ENCODE measurements at places on chromosomes 1 and 21.
A peak's percentile ranks its signal among the peaks of the same experiment; 100 is the strongest.

DNA sequence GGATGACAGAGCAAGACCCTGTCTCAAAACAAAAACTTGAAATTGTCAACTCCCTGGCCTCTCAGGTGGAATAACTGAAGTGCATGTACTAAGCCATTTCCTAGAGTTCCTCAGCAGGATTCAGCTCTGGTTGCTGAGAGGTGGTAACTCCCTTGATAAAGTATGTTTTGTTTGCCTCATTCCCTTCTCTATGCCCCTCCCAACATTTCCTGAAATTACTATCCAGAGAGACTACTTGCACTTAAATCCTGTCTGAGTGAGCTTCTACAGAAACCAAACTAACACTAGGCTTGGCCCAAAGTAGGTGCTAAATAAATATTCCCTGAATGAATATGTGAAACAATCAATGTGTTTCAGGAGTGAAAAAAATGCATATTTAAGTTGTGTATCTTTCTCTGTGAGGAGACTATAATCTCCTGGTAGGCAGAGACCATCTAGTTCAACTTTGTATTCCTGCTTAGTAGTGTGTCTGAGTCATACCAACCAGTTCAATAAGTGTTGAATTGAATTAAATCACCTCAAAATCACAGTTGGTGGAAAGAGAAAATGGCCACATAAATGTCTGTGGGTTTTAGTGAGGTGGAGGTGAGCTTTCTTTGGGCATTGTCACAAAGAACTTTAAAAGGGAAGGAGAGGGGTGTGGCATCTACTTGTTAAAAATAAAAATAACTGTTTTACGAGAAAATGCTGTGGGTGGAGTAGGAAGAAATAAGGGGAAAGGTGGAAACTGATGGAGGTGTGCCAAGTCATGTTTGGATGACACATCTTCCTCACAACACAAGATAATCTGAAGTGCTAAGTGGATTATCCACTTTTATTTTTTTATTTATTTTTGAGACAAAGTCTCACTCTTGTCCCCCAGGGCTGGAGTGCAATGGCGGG lies 12.6 kb downstream of the RIMKLA start:
- DNase-seq: no peak

DNA sequence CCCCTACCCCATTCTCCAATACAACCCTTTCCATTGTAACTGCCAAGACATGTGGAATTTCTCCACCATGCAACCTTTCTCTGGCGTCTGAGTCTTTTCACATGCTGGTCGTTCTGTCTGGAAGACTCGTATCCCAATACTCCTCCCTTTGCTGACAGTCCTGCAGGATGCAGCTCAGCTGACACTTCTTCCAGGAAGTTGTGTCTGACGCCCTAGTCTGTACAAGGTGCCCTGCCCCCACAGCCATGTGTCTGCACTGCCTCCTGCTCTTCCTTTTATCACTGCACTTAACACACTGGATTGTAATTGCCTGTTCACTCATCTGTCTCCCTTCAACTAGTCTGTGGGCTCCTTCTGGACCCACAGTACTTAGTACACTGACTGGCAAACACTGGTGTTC lies 188.0 kb downstream of the LMX1A start:
- no peak for DNase-seq

GRCh38 chr1:227547310-227548118 lies 15.8 kb upstream of the ZNF678 start:
- no peak for DNase-seq

- DNase-seq: no peak
These were observed 57.2 kb downstream of the NPHP4 start for GRCh38 chr1:5935026-5935425.

- DNase-seq: no peak
These were observed 14.1 kb downstream of the ENTREP3 start for GRCh38 chr1:155241069-155241679.

- no peak for DNase-seq
These were observed 980 bp upstream of the AHCYL1 start for GRCh38 chr1:109983380-109984189.

DNA sequence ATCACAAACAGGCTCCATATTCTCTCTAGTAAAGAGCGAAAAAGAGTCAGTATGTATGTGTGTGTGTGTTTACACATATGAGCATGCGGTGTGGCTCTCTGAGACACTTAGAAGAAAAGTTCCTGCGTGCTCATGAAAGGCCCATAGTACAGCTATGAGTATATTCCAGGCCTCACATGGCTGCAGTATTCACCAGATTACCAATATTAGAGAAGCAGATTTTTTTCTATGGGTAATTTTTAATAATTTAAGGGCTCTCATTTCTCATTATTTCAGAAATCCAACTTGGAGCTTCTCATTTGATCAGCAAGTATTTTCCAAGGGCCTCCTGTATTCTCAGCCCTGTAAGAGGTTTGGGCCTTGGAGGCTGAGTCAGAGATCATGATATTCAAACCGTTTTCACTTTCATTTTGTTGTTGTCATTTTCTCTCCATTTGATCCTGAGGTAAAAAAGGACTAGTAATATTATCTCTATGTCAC lies 232.9 kb upstream of the SGIP1 start:
- DNase-seq: peak; percentile 29

DNA sequence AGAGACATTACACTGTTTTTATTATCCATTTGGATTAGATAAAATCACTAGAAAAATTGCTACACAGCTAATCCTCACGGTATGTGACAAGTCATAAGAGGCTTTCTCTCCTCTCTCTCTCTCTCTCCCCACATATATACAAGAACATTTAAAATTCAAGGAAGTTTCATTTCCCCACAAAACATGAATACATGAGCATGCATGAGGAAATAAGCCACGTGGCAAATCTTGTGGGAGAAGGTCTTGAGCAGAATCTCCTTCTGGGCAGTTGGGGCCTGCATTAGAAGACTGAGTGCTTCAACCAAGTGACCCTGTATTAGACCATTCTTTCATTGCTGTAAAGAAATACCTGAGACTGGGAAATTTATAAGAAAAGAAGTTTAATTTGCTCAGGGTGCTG lies 1313.1 kb downstream of the MRPL39 start:
- DNase-seq: no peak

DNA sequence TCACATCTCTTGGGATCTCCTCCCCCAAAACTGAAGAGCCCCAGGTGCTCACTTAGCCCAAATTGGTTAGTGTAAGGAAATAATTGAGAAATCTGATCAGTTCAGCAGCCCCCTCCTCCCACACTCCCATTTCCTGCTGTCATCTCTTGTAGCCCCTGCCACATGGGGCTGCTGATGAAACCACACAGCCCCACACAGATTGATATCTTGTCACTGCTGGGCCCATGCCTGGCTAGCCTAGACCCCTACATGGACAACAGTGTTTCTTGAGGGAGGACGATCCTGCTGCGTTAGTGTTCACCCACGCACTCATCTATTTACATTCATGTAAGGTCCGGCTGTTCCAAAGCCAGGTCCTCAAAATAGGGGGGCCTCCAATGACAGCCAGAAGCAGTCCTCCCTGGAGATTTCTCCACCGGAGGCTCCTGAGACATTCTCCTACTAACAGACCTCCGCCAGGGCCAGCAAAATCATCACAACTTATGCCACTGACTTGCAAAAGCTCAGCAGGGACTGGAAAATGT lies 23.9 kb upstream of the RXRG start:
- no peak for DNase-seq

GRCh38 chr1:214402613-214403083 lies 121.7 kb downstream of the SMYD2 start:
- DNase-seq: no peak

DNA sequence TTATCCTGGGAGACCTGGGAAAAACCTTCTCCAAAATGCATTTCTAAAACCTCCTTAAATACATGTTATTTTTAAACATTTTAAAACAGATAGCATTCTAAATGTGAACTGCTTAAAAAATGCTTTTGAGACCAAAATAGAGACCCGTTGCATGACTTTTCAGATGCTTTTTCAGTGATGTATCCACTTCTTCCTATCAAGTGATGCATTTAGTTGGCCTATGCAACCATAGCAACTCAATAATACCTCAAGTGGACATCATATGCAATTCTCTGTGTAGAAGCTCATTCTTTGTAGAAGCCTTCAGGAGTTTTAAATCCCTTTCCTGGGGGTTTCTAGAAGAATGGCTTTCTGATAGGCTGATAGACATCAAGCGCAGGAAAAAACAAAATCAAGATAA lies 94.5 kb upstream of the RAVER2 start:
- DNase-seq: no peak

Measured in stimulated activated CD4-positive, alpha-beta T cell treated with anti-CD3 and anti-CD28 coated beads, Interleukin-12 subunit alpha, Interleukin-12 subunit beta, amount 100 ng/mL, for 48 hours (primary cell).